ENCODE measurements at places on chromosomes 13 and 19.

DNA sequence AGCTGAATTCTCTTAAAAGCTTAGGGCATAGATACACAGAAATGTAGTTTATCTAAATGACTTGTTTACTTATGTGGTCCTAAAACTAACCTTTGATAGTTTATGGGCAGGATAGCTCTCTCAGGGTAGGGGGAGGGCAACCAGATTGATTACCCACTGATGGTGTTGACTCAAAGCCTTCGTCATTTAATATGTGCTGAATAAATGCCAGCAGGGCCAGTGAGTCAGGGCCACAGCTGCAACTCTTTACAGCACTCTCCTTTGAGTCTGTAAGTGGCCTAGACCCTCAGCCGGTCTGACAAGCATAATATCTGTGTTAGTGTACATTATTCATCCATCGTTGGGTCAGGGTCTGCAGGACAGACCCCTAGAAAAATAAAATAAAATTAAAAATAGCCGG, 128.5 kb downstream of the ZNF675 start:
- no peak for DNase-seq

- DNase-seq: peak; percentile 58
Measured at GRCh38 chr13:75299913-75300862, 181.8 kb downstream of the TBC1D4 start.

GRCh38 chr19:45716359-45717130, 14.2 kb downstream of the FBXO46 start:
- peak; percentile 39 for DNase-seq

- DNase-seq: no peak
Measured at GRCh38 chr19:1089126-1089771, 5.9 kb downstream of the POLR2E start.

- no peak for DNase-seq
Measured at GRCh38 chr19:19280561-19280960, 7.5 kb upstream of the TM6SF2 start.

GRCh38 chr13:109989155-109989554, 202.8 kb upstream of the IRS2 start:
- DNase-seq: peak; percentile 64

DNA sequence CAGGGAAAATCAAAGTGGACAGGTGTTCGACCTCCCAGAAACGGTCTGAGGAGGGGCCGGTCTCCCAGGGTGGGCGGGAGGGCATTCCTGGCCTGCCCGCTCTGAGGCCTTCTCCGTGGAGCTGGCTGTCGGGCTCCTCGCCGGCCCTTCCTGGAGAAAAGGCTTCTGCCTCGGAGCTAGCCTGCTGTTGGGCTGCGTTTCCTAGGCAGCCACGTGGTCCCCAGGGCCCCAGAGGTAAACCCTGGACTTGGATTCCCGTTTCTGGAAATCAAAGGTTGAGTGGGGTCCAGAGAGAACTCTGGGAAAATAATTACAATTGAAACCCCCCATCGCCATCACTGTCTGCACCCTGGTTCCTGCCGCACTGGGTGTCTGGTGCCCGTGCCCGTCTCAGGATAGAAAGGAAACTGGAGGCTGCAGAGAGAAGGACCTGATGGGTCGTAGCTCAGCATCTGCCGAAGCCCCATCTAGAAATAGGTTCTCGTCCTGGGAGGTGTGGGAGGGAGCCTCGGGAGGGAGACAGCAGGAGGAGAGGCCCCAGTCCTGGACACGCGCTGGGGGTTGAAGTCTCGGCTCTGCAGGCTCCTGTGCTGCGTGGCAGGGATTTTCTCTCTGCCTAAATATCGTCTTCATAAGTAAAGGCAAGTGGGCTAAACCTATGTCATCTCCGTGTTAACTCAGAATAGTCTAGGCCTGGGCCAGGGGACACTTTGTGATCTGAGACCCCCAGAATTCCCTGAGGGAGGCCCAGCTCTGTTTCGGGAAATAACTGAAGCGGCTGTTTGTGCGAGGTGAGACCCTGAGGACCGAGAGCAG, 7.7 kb upstream of the PROZ start:
- DNase-seq: no peak

GRCh38 chr19:13978351-13979243, 26.3 kb downstream of the DCAF15 start:
- DNase-seq: peak; percentile 42

DNA sequence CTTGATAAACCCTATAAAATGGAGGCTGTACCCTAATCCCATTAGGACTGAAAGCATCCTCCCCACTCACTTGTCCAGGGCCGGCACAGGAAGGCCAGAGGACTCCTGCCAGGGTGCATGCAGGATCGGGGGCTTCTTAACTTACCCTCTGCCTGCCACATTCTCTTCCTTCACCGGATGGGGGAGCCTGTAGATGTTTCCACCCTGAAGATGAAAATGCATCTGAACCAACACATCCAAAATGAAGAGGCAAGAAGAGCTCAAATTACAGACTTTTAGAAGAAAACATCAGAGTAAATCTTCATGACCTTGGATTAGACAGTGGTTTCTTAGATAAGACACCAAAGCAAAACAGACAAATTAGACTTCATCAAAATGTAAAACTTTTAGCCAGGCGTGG, 25.9 kb upstream of the NAPA start:
- peak; percentile 64 for DNase-seq

GRCh38 chr19:40539070-40539469, 37.6 kb upstream of the SHKBP1 start:
- DNase-seq: peak; percentile 16

GRCh38 chr19:33195645-33196347, 1.7 kb downstream of the LRP3 start:
- DNase-seq: no peak

DNA sequence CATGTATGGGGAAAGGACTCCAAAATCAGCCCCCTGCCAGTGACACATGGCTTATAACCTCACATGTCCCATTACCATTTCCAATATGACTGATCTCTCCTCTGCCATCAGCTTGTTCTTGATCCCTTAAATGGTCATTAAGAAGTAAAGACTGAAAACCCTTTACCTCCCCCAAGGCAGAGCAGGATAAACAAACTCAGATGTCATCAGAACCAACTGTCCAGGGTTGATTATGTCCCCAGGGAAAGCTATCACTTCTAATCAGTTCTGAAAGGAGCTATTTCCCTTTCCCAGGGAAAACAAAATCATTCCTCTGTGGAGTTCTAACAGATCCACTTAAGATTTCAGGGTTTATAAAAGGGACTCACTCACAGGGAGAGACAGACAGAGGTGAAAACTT, 350.9 kb downstream of the SUCLA2 start:
- peak; percentile 53 for DNase-seq

DNA sequence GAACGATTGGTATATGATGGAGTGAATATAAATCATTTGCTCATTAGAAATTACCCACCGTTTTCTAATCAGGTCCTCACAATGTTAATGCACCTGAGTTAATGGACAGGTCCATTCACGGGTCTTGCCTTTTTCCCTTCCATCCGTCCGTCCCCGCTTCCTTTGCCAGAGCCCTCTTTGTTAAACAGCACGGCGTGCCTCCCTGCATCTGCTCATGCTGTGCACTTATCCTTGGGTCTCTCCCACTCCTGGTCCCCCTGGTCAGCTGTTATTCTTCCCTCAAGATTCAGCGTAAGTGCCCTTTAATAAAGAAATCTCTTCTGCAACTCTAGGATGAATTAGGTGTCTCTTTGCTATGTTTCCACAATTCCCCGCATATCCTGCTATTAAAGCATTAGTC, 324.5 kb downstream of the DNAJC15 start:
- DNase-seq: no peak

DNA sequence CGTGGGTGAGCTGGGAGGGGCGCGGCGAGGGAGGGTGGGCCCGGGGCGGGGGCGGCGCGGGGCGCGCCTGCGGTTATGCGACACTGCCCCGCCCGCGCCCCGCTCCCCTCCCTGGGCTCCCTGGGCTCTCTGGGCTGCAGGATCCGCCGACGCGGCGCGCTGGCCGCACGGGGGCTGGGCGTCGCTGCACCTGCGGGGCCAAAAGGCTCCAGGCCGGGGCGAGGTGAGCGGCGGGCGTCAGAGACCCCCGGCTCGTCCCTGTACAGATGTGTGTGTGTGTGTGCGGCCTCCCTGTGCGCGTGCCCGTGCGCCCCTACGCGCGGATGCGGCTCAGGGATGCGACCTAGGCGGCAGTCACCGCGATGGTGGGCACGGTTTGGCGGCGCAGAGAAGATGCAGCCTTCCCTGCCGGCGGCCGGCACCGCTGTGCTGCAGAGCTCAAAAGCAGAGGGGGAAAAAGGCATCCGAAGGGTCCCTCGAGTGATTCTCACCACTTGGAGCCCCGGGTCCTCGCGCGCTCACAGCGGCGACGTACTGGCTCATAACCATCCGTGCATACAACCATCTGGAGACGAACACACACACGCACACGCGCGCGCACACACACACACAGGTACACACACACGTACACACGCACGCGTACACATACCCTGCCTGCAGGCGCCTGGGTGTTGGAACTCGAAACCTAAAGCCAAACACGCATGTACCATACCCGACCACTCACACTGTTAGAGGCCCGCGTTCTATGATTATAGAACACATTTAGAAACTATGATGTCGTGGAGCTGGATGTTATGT, 709 bp downstream of the ATP8A2 start:
- no peak for DNase-seq

DNA sequence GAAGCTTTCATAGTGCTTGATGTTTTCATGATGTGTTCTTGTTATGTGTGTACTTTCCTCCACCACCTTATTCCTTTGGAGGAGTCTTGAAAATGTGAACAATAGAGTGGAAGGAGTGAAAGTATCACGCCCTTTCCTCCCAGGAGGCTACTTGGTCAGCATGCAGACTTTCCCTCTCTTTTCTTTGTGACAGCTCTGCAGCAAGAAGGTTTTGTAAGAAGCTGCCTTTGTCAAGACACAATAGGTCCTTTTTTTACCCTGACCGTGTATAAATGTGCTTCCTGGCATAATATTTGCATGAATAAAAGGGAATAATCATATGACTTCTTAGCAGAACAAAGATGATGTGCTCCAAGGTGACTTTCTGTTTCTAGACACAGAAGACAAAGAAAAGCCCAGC, 882.6 kb upstream of the SLITRK5 start:
- DNase-seq: no peak

DNA sequence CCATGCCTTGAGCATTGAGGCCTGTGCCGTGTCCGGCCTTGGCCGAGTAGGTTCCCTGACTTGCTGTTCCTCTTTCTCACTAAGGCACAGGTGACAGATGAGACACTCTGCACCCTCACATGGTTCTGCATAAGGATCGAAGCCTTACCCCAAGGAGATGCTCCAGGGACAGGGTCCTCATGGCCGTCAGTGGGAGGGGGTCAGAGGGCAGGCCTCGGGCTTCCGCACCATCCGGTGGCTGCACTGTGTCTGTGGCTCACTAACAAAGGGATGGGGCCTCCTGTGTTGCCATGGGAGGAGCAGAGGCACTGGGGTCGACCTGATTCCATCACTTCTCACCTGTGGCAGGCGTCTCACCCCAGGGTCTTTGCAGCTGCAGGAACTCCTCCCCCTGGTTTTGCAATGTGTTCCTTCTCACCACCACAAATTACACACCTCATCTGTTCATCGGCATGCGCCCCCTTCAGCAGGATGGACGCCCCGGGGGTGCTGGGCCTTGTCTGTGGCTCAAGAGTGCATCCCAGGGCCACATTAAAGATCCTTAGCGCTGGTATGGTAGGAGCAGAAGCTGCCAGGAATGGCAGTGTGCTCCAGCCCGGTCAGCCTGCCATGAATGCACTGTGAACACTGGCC, 113.3 kb upstream of the SOX1 start:
- no peak for DNase-seq

- DNase-seq: peak; percentile 97
Measured at GRCh38 chr13:45332036-45332830, 8.8 kb downstream of the TPT1 start.

DNA sequence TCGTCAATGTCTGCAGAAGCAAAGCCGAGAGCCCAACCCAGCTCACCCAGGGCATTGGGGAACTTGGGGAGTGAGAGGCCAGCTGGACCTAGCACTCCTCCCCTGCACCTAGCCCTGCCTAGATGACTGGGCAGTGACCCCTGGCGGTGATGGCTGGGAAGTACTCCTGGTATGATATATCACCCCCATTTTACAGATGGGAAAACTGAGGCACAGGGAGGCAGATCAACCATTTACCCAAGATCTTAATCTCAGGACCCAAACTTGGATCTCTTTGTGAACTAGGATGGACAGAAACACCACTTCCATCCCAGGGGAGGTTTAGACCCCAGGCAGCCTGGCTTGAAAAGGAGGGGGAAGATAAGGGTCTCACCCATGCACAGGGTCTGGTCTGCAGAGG, 43.5 kb downstream of the CCL25 start:
- no peak for DNase-seq

DNA sequence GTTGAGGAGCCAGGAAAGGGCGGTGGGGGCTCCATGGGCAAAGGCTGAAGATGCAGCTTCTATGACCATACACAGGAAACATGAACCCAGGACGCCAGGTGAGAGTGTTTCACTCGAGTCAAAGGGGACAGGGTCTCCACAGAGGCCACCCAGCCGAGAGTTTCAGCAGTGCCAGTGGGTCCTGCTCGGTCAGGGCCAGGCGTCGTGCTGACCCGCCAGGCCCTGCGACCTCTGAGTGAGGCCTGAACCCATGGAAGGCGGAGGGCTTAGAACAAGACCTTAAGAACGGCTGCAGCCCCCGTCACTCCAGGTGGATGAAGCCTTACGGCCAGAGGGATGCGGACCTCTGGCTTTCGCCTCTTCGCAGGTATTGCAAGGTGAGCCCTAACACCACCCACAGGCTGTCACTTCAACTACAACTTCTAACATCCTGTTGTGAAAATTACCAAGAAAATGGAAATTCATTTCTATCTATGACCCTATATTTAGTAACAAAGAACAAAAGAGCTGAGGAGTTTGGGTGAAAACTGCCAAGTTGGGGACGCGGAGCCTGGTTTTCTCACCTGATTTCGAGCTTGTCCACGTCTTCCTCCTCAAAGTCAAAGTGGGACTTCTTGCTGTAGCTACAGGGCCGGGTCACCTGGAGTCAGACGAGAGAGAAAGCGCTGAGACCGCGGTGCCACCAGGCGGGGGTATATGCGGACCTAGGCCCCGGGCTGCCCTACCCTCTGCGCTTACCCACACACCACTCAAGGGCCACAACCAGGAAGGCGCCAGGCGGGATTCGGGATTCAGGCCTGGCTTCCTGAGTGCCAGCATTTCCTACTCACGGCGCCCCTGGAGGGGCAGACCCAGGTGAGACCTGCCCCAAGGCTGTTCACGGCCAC, 50.1 kb upstream of the C13orf46 start:
- DNase-seq: no peak

- DNase-seq: no peak
Measured at GRCh38 chr19:42276284-42276683, 7.2 kb downstream of the CIC start.

GRCh38 chr19:4066682-4067395, at the start of gene ZBTB7A:
ZBTB7A (minus strand) TSS chr19:4066899; CDS start chr19:4055232, 11,667 bp downstream.
- peak; percentile 86 for DNase-seq

DNA sequence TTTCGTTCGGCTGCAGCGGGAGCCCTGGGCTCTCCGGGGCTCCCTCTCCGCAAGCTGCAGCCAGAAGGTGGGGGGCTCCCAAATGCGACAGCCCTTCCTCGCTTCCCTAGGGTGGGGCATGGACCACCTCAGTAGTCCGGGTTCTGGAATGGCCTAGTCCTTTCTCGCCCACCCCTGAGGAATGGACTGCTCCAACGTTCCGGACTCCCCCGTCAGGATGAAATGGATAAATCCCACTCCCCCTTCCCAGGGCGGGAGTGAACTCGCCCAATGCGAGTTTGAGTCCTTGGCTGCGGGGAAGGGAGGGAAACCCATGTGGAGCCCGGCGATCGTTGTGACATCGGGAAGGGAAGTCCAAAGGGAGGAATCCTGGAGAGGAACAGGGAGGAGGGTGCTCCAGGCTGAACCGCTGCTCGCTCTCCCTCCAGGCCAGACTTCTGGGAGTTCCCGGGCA, 5.5 kb downstream of the HRC start:
- peak; percentile 79 for DNase-seq

- DNase-seq: peak; percentile 20
Measured at GRCh38 chr19:18833141-18833476, 1.4 kb downstream of the UPF1 start.

- DNase-seq: no peak
Measured at GRCh38 chr13:59468396-59468795, 695.3 kb downstream of the DIAPH3 start.
